Stimulated activated CD4-positive, alpha-beta T cell treated with anti-CD3 and anti-CD28 coated beads, Interleukin-12 subunit alpha, Interleukin-12 subunit beta, amount 100 ng/mL, for 24 hours (primary cell): ENCODE measurements at places on chromosomes 3 and 15.

GRCh38 chr3:13272831-13273603, 147.1 kb downstream of the NUP210 start:
- no peak for DNase-seq

DNA sequence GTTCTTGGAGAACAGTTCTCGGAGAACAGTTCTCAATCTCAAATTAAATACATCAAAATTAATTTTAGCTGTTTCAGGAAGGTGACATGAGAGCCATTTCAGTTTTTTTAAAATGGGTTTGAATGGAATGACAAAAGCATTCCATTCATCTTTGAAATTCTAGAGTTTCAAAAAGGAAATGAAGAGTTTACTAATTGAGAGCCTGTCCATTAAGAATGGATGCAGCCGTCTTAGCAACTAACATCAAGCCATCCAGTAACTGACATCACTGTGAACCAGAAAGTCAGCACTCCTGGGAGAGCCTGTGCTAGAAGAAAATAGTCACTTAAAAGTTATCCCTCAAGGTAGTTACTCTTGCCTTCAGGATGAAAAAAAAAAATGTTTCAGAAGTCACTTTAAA, 47.0 kb upstream of the FSTL1 start:
- no peak for DNase-seq

DNA sequence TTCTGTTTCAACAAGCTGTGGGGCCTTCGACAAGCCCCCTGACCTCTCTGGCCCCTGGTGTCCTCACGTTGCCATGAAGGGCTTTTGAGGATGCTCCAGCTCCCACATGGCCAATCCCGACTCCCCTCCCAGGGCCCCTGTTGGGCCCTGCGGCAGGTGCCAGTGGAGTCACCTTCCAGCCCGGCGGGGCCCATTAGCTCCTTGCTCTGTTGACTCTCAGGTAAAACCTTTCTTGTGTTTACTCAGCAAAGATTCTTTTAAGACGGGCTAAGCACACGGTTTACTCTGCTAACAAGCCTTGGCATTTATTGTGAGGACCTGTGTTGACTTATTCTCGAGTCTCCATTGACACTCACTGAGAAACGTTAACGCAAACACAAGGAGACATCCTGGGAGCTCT, 15.0 kb downstream of the RPLP1 start:
- DNase-seq = no peak

GRCh38 chr3:133117342-133117741, 79.2 kb downstream of the TMEM108 start:
- DNase-seq = no peak

DNA sequence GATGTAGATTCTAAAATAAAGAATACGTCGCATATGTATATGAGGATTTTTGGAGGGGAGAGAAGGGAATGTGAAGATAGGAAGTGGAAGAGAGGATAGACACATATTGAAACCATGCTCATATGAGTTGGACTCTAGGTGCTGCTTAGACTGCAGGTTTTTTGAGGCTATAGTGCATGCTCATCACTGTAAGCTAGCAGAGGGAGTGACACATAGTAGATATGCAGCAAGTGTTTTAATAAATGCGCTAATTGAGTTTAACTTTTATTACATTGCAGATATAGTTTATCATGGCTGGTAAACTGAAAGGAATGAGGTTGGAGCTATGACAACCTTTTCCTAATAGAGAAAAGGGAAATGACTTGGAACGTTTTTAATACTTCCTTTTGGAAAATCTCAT, 7.7 kb downstream of the SEMA6D start:
- DNase-seq = no peak

DNA sequence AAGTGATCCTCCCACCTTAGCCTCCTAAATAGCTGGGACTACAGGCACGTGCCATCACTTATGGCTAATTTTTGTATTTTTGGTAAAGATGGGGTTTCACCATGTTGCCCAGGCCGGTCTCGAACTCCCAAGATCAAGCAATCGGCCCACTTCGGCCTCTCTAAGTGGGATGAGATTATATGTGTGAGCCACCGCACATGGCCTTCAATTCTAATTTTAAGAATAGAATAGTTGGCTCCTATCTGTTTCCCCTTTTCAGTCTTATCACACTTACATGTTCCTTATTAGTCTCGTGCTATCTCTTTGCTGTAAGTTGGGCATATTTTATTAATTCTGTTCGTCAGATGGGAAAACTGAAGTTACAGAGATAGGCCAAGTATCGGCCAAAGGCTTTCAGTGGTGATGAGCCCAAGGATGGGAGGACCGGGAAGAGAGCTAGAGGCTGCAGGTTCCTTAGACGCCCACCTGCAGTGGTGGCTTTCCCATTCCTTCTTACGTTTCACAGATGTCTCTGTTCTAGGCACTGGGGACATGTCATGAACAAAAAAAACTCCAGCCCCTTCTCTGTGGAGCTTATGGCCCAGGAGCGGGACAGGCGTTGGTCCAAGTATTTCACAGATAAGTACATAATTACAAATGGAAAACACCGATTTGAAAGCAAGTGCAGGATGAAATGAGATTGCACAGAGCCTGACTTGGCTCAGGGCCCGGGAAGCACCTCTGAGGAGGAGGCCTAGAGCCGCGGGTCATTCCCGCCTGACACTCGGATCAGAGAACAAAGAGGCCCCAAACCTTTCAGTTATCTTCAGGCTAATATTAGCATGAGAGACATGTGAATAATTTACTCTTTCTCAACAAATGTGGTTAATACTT, 91.1 kb upstream of the KLF13 start:
- no peak for DNase-seq

DNA sequence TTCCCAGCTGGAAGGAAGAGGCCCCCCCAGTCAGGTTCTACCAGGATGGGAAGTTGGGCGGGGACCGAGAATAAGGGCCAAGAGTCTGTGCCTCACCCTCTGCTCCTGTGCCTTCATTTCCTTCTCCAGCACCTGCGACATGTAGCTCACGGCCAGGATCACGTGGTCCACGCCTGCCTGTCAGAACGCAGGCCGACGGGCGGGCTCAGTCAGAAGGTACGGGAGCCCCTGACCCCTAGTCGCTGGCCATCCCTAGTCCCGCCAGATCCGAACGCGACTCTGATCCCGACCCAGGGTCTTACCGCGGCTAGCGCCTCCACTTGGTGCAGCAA, 489 bp downstream of the GMPPB start:
- DNase-seq = peak; percentile 20
